ENCODE measurements at places on chromosomes 2 and 18.

DNA sequence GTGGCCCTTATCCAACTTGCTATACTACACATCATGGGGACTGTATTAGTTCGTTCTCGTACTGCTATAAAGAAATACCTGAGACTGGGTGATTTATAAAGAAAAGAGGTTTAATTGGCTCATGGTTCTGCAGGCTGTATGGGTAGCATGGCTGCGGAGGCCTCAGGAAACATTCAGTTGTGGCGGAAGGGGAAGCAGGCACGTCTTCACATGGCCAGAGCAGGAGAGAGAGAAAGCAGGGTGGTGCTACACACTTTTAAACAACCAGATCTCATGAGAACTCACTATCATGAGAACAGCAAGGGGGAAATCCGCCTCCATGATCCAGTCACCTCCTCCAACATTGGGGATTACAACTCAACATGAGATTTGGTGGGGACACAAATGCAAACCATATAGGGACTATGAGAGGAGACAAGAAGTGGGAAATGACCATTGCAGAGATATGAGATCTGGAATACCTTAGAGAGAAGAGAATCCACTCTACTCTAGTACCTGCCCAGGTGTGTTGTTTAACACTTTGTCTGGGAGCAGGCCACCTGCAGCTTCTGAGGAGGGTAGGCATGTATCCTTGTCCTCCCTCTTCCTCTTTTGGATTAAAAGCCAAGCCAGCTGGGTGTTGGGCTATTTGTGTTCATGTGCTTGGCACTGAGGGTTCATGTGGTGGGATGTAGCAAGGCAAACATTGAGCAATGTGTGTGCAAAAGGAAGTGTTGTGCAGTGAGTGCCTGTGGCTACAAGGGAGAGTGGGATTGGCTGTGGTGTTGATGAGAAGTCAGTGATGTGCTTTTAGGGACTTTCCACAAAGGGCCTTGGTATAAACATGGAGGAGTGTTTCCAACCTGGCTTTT lies 22.8 kb downstream of the TTLL4 start:
- peak; percentile 97 for DNase-seq

DNA sequence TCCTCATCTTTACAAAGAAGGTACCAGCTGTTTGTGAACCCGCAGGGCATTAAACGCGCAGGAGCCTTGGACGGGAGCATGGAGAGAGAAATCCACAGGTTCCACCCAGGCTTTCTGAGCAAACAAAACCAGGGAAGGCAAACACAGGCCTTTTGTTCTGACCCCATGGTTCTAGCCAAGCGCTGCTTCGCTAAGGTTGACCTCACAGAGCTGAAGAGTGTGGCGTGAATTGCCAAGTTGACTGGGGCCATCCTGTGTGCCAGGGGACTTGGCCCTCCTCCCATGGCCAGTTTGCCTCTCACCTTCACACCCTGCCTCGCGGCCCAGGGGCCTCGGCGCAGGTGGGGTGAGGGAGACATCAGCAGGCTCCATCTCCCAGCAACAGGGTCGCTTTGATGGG lies 74.1 kb downstream of the VAPA start:
- no peak for DNase-seq

DNA sequence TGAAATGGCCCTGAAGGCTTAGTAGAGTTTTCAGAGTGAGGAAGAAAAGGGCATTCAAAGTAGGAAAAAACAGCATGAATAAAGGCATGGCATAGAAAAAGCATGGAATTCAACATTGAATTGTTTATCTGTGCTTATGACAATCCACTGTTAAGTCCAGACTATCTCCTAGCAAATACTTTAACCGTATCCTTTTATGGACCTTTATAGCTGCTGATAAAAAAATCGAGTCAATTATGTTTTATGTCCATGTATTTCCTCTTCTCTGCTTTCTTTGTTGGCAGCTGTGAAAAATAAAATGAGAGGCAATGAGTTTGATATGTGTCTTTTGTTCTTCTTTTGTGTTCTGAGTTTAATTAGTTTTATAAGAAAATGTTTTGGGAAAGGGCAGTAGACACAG lies 70.4 kb downstream of the TDRD15 start:
- DNase-seq, result no peak

- DNase-seq, result peak; percentile 73
Measured at GRCh38 chr2:11749646-11750349, 3.4 kb downstream of the LPIN1 start.

- no peak for DNase-seq
Measured at GRCh38 chr2:1708476-1709334, 35.6 kb downstream of the PXDN start.

DNA sequence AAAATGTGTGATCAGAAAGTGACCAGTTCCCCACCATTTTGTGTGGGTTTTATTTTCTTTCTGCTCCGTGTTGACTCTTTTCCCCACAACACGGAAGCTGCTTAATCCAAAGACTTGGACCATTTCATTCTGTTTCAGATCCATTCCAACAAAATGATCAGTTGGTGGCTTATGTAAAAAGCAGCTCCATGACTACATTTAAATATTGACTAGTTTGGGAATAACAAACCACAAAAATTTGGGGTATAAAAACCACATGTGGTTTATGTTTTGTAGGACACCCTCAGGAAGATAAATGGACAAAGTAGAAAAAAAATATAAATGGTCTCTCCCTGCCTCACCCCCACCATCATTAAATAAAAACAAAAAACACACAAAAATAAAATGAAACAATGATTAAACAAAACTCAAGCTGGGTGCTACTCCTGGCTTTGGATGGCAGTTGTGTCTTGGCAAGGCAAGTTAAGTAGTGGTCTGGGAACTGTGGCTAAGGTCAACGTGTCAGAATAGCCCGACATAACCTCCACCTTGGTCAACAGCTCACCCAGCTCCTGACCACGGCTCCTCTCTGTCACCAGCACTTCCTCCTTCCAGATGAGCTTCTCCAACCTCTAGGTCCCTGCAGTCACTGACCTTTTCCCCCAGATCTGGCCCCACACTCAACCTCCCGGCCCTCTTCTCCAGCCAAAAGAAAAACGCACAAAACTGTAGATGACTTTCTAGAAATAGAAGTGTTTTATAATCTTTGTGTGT lies 12.8 kb upstream of the WIPF1 start:
- peak; percentile 33 for DNase-seq

DNA sequence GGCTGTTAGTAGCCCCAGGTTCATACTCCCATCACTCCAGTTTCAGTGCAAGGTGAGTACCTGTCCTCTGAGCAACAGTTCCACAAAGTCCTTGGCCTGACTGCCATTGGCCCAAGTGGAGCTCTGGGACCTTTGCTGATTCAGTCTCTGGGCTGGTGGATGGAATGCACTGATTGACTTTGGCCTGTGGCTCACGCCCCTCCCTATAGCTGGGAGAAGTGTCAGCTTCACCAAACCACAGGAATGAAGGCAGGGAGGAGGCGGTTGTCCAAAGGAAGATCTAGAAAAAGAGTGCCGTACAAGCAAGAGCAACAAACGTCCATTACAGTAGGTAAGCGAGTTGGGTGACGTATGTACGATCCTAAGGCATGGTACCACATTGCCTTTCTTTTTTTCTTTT lies 34.0 kb downstream of the QPCT start:
- no peak for DNase-seq

DNA sequence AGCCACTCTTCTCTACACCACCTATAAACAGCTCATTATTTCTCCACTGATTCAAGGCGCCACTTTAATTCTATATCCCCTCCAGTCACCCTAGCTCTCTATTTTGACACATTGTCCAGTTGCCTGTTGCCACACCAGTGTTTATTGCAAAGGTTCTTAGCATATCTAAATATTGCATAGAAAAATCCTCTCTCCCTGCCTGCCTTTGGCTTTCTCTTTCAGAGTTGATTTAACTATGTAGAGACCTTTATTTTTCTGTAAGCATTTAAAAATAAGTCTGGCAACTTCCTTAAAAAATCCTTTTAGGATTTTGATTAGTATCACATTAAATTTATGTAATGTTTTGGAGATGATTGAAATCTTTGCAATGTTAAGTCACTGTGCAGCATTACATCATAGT lies 47.9 kb upstream of the B3GNT7 start:
- DNase-seq, result no peak

GRCh38 chr2:131155208-131155855 lies 50.2 kb downstream of the PLEKHB2 start:
- DNase-seq, result no peak

- DNase-seq, result no peak
Measured at GRCh38 chr2:129801575-129801974, 177.9 kb upstream of the RAB6C start.

GRCh38 chr2:117481608-117482007 lies 332.9 kb upstream of the DDX18 start:
- no peak for DNase-seq

- DNase-seq, result peak; percentile 44
Measured at GRCh38 chr18:13218368-13218991, at the start of gene LDLRAD4. Gene LDLRAD4, plus strand, starts transcription at chr18:13218760.

GRCh38 chr2:239602290-239603282 lies 201.8 kb upstream of the HDAC4 start:
- no peak for DNase-seq

DNA sequence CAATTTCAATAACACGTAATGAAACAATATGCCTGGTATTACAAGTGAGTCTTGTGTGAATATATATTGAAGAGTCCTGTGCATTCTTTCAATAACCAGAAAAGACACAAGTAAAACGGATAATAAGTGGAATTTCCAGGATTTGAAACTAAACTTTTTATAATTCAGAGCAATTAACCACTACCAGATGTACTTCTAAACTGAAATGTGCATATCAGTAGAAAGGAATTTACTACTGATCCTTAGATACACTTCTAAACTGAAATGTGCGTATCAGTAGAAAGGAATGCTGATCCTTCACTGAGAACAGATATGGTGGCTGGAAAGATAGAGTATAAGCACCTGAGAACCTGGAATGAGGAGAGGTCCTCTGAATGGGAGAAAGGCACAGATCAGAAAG lies 470.9 kb upstream of the SPHKAP start:
- DNase-seq, result no peak

DNA sequence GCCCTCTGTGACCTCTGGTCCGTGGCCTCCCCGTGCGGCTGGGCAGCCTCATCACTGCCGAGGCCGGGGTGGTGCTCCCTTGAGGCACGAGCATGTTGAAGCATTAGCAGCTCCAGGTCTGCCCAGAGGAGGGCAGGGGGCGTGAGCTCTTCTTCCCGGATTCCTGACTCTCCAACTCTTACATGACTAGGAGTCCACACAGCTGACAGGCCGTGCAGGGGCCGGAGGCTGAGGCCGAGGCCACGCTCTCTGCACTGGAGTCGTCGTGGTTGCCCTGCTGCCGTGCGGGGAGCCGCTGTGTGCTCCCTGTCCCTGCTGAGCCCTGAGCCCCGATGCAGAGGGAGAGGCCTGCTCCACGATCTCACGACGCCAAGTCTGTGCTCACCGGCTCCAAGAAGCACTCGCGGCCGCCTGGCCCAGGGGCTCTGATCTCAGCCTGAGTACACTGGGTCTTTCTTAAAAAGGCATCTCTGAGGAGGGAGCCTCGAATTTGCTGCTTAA lies 19.4 kb upstream of the KCNG2 start:
- no peak for DNase-seq

GRCh38 chr2:116580209-116580608 lies 1234.3 kb upstream of the DDX18 start:
- no peak for DNase-seq

DNA sequence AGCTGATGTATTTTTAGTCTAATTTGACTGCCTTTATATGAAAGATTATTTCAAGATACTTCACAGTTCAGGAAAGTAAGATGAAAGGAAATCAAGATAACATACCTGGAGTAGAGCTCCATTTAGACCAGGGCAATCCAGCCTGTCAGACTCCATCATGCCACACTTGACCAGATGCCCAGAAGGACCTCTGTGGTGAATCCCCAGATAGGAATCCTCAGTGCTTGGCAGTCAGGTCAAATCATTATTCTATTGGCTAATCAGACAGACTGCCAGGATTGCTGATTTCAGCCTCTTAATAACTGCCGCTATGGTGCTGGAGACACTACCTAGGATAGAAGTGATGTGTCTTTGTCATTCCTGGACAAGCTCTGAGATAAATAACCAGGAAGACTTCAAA lies 404.2 kb downstream of the STK39 start:
- DNase-seq, result no peak

- no peak for DNase-seq
Measured at GRCh38 chr2:144249035-144249637, 270.8 kb downstream of the ZEB2 start.

DNA sequence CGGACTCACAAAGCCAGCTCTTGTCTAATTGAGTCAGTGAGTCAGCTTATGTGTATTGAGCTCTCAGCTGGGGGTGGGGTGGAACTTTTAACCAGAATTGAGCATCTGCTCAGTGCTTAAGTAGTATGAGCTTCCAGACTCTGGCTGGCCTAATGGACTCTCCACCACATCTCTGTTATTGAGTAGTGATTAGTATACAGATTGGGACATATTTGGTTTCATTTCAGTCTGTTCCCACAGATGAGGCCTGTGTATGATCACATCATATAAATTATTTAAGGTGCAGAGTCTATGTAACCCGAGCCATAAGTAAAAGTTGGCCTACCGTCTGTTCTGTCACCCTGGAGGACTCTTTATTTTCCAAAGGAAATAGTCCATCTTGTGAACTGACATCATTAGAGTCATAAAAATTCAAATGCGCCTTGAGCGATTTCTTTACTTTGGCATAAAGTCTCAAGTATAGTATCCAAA lies 152.1 kb downstream of the THSD7B start:
- no peak for DNase-seq

GRCh38 chr2:202608142-202608852 lies 26.5 kb upstream of the FAM117B start:
- peak; percentile 75 for DNase-seq

DNA sequence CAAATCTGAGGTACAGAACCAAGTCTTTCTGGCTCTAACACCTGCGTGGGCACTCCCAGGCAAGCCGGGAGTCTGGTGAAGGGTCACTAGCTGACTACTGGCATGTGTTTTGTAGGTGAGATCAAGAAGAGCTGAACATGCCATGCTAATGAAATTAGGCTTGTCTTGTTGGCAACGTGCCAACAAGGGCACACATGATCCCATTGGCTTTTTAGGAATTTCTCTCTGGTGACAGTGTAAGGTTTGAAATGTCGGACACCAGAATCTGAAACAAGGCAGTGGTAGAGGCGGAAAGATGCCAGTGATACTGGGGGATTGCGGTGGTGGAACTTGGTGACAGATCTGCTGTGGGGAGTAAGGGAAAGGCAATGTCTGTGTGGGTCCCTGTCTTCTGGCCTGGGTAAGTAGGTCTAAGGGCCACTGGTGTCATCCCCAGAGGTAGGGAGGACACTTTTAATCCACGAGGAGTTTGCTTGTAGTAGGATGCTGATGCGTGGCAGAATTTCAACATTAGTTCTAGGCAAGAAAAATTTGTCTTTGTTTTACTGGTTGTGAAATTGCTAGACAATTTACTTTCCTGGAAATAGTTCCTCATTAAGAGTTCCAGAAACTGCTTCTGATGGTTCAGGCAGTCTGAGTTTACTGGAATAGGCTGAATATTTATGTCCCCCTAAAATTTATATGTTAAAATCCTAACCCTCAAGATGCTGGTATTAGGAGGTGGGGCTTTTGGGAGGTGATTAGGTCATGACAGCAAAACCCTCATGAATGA lies 52.6 kb upstream of the ACMSD start:
- peak; percentile 41 for DNase-seq

GRCh38 chr2:97752342-97753334 lies 39.3 kb downstream of the ZAP70 start:
- DNase-seq, result no peak

GRCh38 chr2:153808679-153809078 lies 63.0 kb upstream of the GALNT13 start:
- DNase-seq, result no peak

GRCh38 chr2:11264818-11265217 lies 79.6 kb downstream of the ROCK2 start:
- DNase-seq, result no peak

Data from suppressor macrophage treated with lipopolysaccharide for 1 hour (primary cell).